CD4-positive, alpha-beta memory T cell (primary cell): ENCODE measurements at places on chromosomes 3 and 15. TPM values are rescaled to one million over a fixed set of nuclear protein-coding genes. Genes with fewer than 3 reads are reported as not detected.
A peak's percentile ranks its signal among the peaks of the same experiment; 100 is the strongest.

GRCh38 chr15:82048811-82049210, 3.0 kb upstream of the MEX3B start:
- peaks cover 19% of the 10 kb centered on the region for H3K4me1 ChIP-seq
- no peaks in the 10 kb centered on the region for H3K27me3 ChIP-seq
- no peak overlapping the region for H3K27ac ChIP-seq
- no peak for DNase-seq

GRCh38 chr15:72237029-72237852, 6.3 kb upstream of the PKM start:
- H3K4me3 ChIP-seq: no peak overlapping the region
- peaks cover 27% of the 10 kb centered on the region for H3K4me1 ChIP-seq
- H3K27ac ChIP-seq: no peak overlapping the region
- peaks cover 17% of the 10 kb centered on the region for H3K36me3 ChIP-seq
- DNase-seq: peak; percentile 15
- H3K27me3 ChIP-seq: no peaks in the 10 kb centered on the region

DNA sequence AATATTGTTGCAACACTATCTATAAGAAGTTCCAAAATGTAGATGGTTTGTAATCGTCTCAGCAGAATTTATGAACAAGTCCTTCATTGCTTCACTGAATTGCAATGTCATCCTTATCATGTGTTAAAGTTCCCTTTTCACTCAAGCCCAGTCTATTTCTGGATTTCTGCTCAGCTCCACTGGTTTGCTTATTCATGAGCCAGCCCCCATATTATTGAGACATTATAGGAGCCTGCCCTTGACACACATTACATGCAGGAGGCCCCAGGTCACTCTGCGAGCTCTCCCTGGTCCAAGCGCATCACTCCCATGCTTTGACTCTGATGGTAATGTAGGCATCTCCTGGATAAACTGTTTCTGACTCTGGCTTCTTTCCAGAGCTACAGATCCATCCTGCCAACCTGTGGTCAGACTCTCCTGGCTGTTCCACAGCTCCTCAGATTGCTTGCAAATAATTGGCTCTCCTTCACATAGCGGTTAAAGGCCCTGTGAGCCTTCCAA, 56.9 kb downstream of the ABTB1 start:
- no peak for DNase-seq
- H3K27me3 ChIP-seq: no peaks in the 10 kb centered on the region
- H3K4me3 ChIP-seq: no peak overlapping the region
- H3K4me1 ChIP-seq: no peaks in the 10 kb centered on the region
- H3K27ac ChIP-seq: no peak overlapping the region

DNA sequence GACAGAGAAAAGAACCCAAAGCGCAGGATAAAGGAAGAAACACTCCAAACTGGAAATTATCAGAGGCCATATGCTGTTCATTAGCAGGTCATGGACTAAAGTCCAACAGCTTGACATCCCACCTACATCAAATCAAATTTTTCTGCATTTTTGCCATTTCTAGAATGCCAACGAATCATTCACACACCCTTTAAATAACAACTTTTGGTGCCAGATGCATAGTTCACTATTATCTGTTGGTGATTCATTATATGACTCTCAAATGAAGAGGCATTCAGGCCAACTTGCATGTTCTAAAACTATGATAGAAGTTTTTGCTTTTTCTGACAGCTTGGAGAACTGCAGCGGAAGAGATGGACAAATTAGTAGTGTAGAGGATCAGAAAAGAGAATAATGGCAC, 529.8 kb upstream of the NAALADL2 start:
- no peaks in the 10 kb centered on the region for H3K27me3 ChIP-seq
- H3K36me3 ChIP-seq: no peaks in the 10 kb centered on the region
- H3K4me3 ChIP-seq: no peak overlapping the region
- DNase-seq: no peak
- H3K27ac ChIP-seq: no peak overlapping the region

SPTSSB gene
- not detected for total RNA-seq

PCOLCE2 gene
- not detected for total RNA-seq
